ENCODE measurements at places on chromosomes 6 and 20.

DNA sequence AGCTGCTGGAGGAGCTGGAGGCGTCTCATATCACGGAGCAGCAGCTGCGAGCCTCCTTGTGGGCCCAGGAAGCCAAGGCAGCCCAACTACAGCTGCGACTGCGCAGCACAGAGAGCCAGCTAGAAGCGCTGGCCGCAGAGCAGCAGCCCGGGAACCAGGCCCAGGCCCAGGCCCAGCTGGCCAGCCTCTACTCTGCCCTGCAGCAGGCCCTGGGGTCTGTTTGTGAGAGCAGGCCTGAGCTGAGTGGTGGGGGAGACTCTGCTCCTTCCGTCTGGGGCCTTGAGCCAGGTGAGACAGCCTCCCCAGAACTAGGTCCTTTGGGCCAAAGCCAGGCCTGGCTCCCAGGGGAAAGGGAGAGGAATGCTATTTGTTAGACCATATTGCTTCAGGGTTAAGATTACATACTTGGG is 31.7 kb downstream of the C20orf173 start:
- DNase-seq, result no peak

DNA sequence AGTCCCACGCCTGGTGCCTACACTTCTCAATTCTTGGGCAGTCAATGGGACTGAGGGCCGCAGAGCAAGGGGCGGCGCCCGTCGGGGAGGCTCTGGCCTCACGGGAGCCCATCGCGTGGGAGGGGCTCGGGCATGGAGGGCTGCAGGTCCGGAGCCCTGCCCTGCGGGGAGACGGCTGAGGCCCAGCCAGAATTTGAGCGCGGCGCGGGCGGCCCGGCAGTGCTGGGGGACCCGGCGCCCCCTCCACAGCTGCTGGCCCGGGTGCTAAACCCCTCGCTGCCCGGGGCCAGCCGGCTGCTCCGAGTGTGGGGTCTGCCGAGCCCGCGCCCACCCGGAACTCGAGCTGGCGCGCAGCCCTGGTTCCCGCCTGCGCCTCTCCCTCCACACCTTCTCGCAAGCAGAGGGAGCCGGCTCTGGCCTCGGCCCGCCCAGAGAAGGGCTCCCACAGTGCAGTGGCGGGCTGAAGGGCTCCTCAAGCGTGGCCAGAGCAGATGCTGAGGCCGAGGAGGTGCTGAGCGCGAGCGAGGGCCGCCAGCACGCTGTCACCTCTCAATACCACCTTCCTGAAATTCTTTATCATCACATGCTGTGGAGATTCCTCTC is 58.5 kb downstream of the BAK1 start:
- DNase-seq, result no peak

- no peak for DNase-seq
These were observed 143.0 kb downstream of the FNDC1 start for GRCh38 chr6:159312206-159312605.

GRCh38 chr6:25324066-25324762 is 45.0 kb downstream of the CARMIL1 start:
- no peak for DNase-seq

DNA sequence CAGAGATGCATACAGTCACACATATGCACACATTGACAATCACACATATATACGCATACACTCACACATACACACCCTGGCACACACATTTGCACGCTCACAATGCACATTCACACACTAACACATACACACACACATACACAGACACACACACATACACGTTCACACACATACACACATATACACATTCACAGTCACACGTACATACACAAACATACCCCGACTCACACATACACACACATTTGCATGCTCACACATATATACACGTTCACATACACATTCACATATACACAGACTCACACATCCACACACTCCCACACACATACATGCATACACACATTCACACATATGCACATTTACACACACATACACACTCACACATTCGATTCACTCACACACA is 366.8 kb upstream of the ID4 start:
- DNase-seq, result no peak

GRCh38 chr20:43430265-43431133 is 27.2 kb upstream of the SRSF6 start:
- no peak for DNase-seq

DNA sequence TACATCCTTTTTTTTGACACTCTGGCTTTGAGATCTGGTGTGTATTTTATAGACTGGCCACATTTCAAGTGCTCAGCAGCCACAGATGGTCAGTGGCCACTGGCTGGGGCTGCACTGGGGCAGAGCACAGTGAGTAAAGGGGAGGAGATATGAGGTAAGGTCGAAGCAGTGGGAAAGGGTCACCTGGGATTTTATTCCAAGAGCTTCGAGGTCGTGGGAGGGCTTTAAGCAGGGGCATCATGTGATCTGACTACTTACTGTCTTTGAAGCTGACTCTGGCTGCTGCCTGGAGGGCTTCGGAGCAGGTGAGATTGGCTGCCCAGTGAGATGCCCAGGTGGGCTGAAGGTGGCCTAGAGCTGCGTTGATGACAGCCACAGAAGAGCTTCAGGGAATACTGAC is 6.7 kb downstream of the C20orf203 start:
- no peak for DNase-seq

DNA sequence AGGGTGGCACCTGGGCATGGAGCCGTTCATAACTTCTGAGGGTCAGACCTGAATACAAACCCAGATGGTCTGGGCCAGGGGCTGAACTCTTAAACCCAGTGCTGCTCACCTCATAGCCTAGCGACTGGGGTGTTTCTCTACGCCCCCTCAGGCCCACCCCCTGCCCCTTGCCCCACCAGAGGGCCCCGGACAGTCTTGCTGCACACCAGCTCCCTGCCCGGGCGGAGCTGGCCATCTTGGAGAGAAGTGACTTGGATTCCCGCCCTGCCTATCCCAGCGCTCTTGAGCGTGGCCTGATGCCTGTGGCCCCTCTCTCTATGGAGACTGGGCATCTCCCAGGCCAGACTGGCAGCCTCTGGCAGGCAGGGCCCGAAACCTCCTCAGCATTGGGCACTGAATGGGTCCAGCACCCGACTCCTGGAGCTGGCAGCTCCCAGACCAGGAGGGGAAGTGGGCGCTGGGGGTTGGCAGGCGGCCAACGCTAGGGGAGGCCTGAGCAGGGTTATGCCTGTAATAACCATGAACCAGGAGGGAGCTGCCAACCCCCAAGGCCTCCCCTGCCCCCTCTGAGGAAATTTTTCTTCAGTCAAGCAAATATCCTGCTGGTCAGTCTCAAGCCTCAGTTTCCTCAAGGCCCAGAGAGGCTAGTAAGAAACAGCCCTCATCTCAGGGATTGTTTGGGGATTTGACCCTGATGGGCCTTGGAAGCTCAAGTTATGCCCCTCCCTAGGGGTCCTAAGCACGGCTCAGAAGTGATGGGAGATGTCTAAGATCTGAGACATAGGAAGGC is 169.5 kb downstream of the VEGFA start:
- DNase-seq, result no peak

GRCh38 chr6:90466154-90466940 is 120.5 kb downstream of the MAP3K7 start:
- DNase-seq, result no peak

DNA sequence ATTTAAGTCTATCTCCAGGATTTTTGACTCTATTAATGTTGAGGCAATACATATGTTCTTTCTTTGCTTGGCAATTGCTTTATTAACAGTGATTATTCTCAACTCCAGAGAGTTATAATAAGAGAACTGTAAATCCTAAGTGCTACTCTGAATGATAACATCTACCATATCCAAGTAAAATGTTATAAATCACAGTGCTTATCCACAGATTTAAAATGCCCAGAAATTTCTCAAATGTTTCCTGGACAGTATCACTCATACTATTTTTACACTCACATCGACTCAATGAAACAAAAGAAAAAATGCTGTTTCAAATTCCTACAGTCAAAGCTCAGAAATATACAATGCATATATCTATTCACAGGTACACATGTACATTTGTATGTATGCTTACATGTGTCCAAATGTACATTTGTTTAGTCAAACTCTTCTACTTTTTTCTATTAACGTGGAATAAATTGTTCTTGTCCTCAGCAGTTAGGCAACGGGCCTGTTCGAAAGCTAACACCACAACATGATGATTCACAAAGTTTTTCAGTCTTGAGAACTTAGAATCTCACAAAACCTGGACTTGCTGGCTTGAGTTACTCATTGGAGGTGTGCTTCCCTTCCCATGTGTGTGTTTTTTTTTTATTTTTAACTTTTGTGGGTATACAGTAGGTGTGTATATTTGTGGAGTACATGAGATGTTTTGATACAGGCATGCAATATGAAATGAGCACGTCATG is 193.0 kb downstream of the GJA10 start:
- DNase-seq, result no peak

- peak; percentile 72 for DNase-seq
These were observed 88.5 kb downstream of the LY86 start for GRCh38 chr6:6676910-6677441.

- DNase-seq, result no peak
These were observed 367.9 kb downstream of the PREX1 start for GRCh38 chr20:48459722-48460395.

- peak; percentile 12 for DNase-seq
These were observed 137.5 kb upstream of the SLC24A3 start for GRCh38 chr20:19074828-19075516.

DNA sequence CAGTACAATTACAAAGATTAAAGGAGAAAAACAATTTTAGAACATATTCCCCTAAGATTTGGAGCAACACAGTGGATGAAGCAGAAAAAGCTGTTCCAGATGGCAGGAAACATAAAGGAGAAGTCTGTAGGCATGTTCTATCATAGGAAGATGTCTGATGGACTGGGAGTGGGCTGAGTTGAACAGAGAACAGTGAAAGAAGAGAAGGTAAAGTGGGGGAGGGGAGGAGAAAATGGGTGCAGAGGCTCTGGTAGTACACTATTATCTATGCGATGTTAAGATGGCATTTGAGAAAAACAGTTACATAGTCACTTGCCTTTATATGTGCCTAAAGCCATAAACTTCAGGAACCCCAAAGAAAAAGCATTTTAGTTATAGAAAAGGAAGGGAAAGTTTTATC is 4.2 kb upstream of the PHIP start:
- DNase-seq, result no peak

DNA sequence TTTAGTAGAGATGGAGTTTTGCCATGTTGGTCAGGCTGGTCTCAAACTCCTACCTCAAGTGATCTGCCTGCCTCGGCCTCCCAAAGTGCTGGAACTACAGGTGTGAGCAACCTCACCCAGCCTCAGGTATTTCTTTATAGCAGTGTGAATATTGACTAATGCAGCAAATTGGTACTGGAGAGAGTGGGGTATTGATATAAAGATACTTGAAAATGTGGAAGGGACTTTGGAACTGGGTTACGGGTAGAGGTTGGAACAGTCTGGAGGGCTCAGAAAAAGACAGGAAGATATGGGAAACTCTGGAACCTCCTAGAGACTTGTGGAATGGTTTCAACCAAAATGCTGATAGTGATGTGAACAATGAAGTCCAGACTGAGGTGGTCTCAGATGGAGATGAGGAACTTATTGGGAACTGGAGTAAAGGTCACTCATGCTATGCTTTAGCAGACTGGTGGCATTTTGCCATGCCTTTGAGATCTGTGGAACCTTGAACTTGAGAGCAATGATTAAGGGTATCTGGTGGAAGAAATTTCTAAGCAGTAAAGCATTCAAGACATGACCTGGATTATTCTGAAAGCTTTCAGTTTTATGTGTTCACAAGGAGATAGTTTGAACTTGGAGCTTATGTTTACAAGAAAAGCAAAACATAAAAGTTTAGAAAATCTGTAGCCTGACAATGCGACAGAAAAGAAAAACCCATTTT is 127.2 kb downstream of the DTNBP1 start:
- no peak for DNase-seq

- no peak for DNase-seq
These were observed 22.7 kb downstream of the HLA-F start for GRCh38 chr6:29745855-29746449.

GRCh38 chr6:31074401-31074800 is 38.0 kb downstream of the C6orf15 start:
- no peak for DNase-seq

- no peak for DNase-seq
These were observed 34.1 kb downstream of the CDC40 start for GRCh38 chr6:110214338-110214737.

DNA sequence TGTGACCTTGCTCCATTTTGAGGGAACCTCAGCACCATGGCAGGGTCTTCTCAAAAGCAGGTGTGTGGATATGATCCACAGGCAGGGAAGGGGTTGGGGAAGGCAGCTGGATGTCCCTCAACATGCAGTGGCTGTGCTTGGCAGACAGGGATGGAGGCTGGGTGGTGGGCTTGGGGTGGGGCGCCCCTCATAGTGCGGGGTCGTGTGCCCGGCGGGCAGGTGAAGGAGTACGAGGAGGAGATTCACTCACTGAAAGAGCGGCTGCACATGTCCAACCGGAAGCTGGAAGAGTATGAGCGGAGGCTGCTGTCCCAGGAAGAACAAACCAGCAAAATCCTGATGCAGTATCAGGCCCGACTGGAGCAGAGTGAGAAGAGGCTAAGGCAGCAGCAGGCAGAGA is 8.0 kb upstream of the ZBTB9 start:
- no peak for DNase-seq

- DNase-seq, result peak; percentile 1
These were observed 29.2 kb downstream of the ATP9A start for GRCh38 chr20:51738877-51739447.

GRCh38 chr6:128230267-128230989 is 290.0 kb downstream of the PTPRK start:
- DNase-seq, result no peak

GRCh38 chr20:54257071-54257816 is 49.4 kb downstream of the PFDN4 start:
- no peak for DNase-seq

- DNase-seq, result no peak
These were observed 91.5 kb upstream of the BEND6 start for GRCh38 chr6:56863366-56863765.

DNA sequence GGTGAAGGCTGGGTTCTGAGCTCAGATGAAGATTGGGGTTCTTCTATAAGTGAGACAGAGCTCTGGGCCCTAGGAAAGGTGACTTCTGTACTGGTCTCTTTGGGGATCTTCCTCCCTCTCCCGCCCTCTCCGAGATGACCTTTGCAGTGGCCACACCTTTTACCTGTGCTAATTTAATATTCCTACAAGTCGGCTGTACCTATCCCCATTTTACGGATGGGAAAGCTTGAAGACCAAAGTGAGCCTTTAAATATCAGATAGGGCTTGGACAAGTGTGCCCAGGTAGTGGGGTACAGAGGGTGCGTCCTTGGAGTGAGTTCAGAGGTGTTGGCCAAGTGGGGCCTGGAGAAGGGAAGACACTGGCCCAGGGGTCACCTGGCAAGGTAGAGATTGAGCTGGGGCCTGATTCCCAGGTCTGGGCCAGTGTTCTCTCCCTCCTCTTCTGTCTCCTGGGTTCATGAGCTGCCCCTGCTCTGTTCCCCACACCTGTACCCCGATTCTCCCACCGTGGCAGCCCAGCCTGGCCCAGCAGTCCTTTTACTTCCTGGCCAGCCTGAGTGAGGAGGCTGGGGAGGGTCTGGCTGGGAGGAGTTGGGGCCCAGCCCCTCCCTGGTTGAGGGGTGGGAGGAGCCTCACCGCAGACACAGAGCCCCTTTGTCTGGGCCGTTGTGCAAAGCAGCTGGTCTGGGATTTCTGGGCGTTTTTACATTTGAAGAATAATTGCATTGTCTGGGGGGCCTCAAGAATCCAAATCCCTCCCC is 152.1 kb upstream of the RNF24 start:
- no peak for DNase-seq
